Left kidney (tissue), 8 donors: ENCODE measurements at places on chromosomes 6 and 20.

- no peak for DNase-seq
These were observed 4.5 kb upstream of the EPB41L2 start for GRCh38 chr6:131067521-131067920.

GRCh38 chr20:2387180-2387577, 6.5 kb downstream of the TGM6 start:
- no peak for DNase-seq

DNA sequence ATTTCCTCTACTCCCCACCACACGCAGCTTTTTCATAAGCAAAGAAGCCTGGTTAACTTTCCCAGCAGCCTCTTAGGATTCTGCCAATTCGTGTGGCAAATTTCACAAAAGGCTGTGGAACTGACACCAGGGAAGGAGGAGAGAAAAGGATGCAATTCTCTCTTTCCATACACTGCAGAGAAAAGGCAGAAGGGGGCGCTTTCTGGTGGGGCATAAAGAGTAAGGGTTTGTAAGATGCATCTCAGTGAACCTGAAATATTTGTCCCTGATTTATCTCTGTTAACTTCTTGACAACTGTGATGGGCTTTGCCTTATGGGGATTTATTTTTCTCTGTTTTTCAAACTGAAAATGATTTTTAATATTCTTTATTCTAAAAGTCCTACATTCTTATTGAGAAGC, 45.5 kb upstream of the GLP1R start:
- DNase-seq: no peak

- no peak for DNase-seq
These were observed 1.1 kb downstream of the CLPSL2 start for GRCh38 chr6:35777356-35778102.

GRCh38 chr6:92810913-92811312, 608.4 kb downstream of the EPHA7 start:
- DNase-seq: peak; percentile 36

DNA sequence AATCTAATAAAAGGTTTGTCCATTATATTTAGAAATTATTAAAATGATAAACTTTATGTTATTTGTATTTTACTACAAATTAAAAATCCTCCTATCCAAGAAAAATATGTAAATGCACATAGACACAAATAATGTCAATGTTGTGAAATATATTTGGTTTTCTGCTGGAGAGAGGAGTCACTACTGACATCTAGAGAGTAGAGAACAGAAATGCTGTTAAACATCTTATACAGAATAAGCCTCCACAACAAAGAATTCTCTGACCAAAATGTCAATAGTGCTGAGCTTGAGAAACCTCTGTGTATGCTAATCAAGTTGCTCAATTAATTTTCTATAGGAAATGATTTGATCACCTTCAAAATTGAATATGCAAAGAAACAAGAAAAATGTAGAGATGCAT, 12.4 kb downstream of the HTR1B start:
- no peak for DNase-seq

DNA sequence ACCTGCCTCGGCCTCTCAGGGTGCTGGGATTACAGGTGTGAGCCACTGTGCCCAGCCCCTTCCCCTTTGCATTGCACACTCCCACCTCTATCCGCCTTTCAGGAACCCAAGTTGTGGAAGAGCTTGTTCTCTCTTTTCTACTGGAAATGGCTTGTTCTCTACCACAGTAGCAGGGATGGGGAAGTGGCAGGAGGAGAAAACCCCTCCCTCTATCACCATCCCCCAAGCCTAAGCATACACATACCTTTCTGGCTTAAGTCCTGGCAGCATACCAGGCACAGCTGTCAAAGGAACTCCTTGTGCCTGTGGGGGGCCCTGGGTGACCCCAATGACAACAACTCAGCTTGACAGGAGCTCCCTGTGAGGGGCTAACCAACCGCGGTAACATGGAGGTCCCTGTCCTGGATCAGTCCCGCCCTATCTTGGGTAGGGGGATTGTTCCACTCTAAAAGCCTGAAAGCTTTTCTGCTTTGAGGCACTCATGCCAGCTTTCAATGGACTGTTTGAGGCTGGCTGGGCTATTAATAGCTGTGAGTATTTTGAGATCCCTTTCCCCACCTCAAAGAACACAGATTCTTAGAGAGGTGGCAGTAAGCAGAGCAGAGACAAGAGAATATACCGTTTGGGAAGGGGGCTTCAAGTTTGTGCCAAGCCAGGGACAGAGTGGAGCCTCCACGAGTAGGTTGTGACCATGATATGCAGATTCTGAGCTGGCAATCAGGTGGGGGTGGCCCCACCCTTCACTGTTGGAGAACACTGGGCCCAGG, 2.3 kb downstream of the KLHDC3 start:
- no peak for DNase-seq

GRCh38 chr20:64241061-64241460, 14.5 kb upstream of the PCMTD2 start:
- no peak for DNase-seq

DNA sequence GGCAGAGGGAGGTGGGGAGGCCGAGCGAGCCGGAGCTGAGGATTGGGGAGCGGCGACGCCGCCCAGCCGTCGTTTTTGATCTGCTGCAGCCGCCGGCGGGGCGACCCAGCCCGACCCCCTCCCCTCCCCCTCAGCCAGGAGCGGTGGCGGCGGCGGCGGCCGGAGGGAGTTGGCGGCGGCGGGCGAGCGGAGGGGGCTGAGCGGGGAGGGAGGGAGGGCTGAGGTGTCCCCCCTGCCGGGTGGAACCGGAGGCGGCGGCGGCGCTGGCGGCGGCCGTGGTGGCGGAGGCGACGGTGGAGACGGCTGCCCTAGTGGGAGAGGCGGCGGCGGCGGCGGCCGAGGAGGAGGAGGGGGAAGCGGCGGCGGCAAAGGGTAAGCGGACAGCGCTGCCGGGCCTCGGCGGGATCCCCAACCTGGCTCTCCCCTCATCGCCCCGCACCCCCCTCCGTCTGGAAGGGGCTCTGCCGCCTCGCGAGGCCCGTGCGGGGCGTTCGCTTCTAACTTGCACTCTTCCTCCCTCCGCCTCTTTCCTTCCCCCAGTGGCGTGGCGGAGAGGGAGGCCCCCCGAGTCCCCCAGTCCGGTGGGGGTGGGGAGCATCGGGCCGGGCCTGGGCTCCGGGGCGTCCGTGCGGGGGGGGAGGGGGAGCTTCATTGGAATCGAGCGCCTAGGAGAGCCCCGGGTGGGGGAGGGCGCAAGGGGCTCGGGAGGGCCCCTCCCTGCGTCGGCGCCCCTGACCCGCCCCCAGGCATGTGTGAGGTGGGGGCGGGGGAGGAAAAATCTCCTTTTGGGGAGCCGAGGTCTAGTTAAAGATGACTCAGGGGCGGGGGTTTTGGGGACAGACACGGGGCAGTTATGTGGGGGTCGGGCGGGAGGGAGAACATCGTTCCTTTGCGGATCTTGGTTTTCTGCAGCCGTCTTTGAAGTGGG, at the start of gene TAB2:
TAB2 (plus strand) TSS at position 69 of the 928 bp plus-strand sequence. CDS start 52,286 bp downstream, outside the sequence.
- DNase-seq: peak; percentile 56

DNA sequence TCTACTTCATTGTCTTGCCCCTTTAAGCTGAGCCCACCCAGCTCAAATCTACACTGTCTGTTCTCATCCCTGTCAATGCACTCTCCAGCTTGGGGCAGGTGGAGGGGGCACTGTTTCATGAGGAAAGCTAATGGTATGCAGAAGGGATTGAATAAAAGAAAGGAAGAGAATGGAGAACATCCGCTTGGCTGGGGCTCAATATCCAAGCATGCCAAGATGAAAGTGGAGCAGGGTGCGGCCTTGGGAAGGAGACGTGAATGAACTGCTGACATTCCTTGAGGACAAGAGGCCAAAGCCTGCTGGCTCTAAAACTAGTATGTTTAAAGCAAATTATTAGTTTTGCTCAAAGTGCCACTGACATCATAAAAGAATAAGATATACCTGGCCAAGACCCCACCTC, 24.2 kb downstream of the AKAP12 start:
- DNase-seq: no peak

- DNase-seq: no peak
These were observed 133.1 kb upstream of the FOXA2 start for GRCh38 chr20:22717466-22717865.

DNA sequence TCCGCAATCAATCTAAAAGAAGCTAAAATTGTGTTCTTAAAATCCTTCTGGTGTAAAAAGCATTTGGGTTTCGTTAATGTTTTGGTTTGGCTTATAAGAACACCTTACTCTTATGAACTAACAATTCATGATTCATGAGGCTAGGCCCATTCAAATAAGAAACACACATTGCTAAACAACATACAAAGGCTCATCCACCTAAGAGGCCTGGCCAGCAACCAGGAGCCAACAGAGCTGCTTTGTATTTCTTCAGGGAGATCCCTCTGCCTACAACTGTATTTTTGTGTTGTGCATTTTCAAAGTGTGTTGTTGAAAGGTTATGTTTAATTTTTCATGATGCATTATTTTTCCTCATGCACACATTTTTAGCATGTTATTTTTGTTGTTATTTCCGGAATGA, 98.6 kb downstream of the PTPRK start:
- no peak for DNase-seq

GRCh38 chr20:38927902-38928578, 1.8 kb downstream of the FAM83D start:
- DNase-seq: no peak

- no peak for DNase-seq
These were observed 49.1 kb downstream of the MAP7 start for GRCh38 chr6:136501096-136501495.
